ENCODE measurements at places on chromosomes 7 and 10.

DNA sequence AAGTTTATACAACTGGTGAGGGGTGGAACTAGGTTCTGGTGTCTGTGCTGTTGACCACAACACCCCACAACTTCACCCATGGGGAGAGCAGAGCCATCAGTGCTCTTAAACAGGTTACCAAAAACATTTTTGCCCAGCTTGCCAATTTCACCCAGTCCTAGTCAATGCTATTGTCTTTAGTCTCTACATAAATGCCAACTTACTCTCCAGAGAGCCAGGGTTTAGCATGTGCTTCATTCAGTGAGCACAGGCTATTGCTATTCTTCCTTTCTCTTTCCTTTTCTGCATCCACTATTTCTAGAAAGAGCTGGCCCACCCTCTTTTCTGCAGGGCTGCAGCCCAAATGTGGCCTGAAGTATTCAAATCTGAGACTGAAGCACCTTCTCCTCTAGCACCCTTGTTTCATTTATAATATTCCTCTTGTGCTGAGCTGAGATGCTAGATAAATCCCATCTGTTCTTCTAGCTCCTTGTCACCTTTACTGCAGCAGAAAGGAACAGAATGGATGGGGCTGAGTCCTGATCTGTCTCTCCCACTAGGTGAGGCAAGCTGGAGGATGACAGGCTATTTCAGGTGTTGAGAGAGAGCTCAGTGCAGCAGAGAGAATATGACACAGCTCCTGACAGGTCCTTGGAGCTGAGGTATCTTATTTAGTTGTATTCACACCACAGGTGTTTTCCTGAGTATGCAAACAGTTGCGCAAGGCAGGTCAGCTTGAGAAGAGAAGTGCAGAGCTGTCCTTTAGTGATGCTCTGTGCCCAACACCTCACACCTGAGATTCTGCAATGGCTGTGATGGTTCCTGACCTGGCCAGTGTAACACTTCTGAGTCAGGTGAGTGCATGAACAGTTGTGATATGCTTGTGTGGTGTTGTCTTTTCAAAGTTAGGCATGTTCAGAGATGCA lies 819.2 kb downstream of the CCSER2 start:
- no peak for DNase-seq

- DNase-seq = no peak
These were observed 179.9 kb upstream of the PRSS58 start for GRCh38 chr7:142437741-142438140.

DNA sequence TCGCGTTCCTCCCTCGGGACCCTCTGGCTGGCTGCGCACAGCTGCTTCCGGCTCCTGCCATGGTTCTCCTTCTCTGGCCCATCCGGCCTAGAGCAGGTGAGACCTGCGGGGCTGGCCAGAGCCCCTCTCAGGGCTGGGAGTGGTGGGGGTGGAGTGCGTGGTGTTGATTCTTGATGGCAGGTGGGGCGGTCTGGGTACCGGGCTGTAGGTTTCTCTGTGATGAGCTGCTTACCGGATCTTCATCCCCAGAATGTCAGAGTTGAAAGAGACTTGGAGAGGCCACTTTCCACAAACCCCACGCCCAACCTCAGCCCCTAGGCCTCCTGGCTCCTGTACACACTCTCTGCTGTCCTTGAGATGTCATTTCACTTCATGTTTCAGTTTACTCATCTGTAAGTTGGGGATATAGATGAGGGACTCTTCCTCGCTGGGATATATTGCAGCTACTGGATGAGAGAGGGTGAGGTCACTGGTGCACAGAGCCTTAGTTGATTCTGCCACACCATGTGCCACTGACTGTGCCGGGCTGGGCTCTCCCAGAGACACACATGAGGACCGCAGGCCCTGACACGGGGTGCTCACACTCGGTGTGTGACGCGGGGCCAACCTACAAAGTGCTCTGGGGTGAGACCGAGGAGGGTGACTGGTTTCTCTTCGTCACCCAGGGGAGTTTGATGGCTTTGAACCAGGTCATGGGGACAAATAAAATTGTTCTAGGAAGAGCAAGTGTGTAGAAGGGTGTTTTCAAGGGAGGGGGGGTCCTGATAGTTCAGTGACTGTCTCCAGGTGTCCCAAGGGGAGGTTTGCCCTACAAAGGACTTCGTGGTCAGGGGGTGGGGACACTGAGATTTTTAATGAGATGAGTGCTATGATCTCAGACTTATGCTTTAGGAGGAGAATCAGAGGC lies 29.5 kb downstream of the ZNF775 start:
- DNase-seq = no peak

GRCh38 chr10:17005621-17006566 lies 123.7 kb downstream of the CUBN start:
- DNase-seq = no peak

DNA sequence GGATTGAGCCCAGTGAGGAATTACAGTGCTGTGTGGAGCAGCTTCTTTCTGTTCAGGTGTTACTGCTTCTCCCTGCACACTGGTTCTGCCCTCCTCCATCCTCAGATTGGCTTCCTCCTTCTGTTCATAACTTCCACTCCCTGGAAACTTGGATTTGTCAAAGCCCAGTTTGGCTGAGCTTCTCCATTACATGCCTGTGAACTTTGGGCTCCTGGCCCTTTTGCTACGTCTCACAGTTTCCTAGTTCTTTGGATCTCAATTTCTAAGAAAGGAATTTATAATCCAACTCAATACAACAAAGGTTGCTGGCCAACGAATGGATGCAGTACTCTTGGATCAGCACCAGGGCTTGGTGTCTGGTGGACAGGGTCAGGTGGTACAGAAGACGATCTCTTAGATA lies 318.1 kb downstream of the RPS24 start:
- DNase-seq = no peak

GRCh38 chr7:87944547-87944946 lies 10.5 kb downstream of the ADAM22 start:
- DNase-seq = no peak

DNA sequence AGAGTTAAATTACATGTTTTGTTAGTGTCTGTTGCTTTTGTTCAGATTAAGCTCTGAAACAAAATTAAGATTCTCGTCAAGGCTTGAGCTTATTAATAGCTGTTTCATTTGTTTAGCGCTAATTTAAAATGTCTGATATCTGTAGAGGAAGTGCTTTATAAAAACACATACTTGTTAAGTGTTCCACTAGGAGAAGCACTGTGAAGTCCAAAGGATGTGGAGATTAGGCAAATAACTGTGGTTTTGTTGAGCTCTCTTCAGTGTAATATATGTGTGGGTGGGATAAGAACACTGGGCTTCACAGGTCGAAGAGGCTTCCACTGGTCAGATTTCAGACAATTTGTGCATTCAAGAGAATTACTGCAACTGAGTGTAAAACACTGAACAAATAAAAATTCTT lies 242.0 kb downstream of the AUTS2 start:
- no peak for DNase-seq

DNA sequence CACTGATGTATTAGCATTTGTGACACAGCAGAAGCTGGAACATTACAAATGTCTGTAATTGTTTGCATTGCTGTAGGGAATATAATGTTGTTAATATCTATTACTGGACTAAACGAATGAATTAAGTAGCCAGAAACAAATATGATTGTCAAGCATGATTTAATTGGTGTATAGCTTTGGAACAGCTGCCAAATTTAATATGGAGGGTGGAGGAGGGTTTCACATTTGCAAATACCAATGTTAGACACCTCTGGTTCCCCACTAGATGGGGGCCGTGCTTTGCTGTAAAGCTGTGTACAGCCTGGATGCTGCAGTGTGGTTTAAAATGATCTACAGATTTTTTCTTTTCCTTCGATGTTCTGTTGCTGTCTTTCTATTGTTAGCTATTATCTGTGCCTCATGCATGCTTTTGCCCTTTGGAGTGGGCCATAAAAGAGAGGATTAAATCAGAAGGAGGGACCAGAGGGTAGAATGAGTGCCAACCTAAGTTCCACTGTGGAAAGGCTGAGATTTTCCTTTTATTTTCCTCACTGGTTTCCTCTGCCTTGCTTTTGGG lies 23.1 kb downstream of the DNAJB9 start:
- DNase-seq = no peak

- DNase-seq = no peak
These were observed 13.8 kb upstream of the CLIP2 start for GRCh38 chr7:74275401-74275881.

DNA sequence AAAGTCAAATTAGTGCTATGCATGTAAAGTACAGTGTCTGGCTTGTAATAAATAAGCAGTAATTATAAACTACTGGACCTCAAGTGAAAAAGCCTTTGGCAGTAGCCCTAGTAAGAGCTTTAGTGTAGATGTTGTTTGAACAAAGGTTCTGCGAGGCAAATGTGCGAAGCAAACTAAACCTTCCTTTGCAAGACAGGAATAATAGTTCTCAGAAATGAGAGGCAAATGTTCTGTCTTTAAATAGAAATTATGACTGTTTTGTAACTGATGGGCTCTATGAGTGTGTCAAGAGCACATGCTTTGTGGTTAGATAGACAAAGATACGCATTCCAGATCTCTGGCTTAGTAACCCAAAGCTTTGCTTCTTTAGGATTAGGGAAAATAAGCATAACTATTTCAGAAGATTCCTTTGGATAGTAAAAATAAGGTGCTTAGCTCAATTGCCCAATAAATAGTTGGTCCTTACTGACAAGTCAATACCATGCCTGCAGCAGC lies 169.2 kb upstream of the CDC14C start:
- no peak for DNase-seq

DNA sequence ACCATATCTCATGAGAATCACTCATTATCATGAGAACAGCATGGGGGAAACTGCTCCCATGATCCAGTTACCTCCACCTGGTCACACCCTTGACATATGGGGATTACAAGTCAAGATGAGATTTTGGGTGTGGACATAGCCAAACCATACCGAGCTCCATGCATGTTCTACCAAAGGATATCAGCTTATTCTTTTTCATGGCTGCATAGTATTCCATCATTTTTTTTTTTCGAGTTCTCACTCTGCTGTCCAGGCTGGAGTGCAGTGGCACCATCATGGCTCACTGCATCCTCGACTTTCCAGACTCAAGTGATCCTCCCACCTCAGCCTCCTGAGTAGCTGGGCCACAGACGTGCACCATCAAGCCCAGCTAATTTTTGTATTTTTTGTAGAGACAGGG lies 668.3 kb downstream of the GATA3 start:
- DNase-seq = no peak

GRCh38 chr7:152424348-152425108 lies 11.3 kb downstream of the KMT2C start:
- peak; percentile 56 for DNase-seq

GRCh38 chr7:117731455-117731854 lies 141.8 kb downstream of the CTTNBP2 start:
- DNase-seq = peak; percentile 39

DNA sequence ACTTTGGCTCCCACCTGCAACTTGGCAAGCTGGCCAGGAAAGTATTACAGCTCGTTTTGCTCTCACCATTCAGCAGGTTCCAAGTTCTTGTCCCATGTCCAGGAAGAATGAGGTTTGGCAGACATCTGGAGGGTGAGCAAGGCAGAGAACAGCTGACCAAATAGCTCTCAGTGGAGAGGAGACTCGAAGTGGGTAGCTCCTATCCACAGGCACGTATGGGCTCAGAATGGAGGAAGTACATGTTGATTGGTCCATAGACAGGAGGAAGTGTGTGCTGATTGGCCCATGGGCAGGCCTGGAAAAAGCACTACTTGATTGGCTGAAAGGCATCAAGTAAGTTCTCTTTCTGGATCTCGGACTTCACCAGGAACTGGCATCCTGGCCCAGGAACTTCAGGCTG lies 3.0 kb upstream of the NCAPG2 start:
- DNase-seq = no peak

DNA sequence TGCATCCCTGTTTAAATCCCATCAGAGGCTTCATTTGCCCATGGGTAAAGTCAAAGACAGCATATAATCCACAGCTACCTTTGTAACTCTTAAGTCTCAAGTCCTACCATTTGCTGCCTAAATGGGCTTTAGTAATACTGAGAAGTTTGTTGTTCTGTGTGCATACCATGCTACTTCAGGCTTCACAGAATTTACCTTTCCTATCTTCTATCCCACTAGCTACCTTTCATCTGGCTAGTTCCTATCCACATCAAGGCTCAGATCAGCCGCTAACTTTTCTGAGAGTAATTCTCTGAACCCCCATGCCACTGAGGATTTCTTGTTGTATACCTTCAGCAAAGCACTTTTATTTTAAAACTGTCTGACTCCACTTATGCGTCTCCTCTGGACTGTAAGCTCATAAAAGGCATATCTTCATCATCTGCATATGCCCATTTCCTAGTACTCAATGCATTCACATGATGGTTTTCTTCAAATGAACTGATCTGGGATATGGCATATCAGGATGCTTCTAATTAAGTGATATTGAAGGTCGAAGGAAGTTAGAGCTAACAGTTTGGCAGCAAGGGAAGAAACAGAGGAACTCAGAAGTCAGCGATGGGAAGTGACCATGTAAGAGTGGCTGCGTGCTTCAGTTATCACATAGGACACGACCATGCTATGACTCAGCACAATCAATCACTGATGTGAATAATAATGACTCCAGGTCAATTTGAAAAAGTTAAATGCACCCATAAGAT lies 283.9 kb upstream of the DKK1 start:
- DNase-seq = no peak

Data from suppressor macrophage treated with lipopolysaccharide for 1 hour (primary cell).